Heart left ventricle (tissue), 16 donors: ENCODE measurements at places on chromosomes 2 and 18. TPM values are rescaled to one million over a fixed set of nuclear protein-coding genes. Genes with fewer than 3 reads are reported as not detected.

TMX3 gene
- total RNA-seq: 31.7 TPM

- no peak for DNase-seq
- H3K4me1 ChIP-seq: peaks cover 96% of the 10 kb centered on the region
- no peak overlapping the region for H3K4me3 ChIP-seq
- no peak overlapping the region for H3K27ac ChIP-seq
- H3K27me3 ChIP-seq: no peaks in the 10 kb centered on the region
Measured at GRCh38 chr2:101776172-101777043, 78.9 kb downstream of the MAP4K4 start.

DNA sequence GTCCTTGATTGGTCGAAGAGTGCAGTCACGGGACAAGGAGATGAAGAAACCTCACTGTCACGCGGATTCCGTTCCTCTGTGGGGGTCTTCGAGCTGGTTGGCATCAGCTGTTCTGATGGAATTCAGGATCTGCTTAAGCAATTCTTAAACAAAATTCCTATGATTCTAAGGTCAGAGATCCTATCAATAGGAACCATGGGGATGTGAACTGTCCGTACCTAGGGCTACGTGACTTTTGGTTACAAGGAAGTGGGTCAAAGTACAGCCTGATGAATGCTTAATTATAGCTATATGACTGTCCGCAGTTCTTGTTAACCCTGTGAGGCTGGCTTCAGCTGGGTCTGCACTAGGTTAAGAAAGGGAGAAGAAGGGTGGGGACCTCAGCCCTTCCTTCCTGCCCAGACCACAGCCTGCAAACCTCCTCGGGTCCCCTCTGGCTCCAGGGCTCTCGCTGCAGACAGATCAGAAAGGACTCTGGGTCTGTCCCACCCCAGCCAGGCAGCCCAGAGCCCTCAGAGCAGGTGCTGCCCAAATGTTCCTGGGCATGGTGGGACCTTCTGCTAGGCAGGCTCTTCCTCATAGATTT is 44.2 kb upstream of the TAF1B start:
- no peaks in the 10 kb centered on the region for H3K4me1 ChIP-seq
- no peak overlapping the region for H3K27ac ChIP-seq
- no peaks in the 10 kb centered on the region for H3K36me3 ChIP-seq
- no peaks in the 10 kb centered on the region for H3K27me3 ChIP-seq
- no peak overlapping the region for H3K4me3 ChIP-seq

GRCh38 chr2:32358111-32358482 is 1.3 kb downstream of the BIRC6 start:
- H3K27me3 ChIP-seq: no peaks in the 10 kb centered on the region
- peak overlapping the region; percentile 93 for H3K27ac ChIP-seq
- peaks cover 28% of the 10 kb centered on the region for H3K4me1 ChIP-seq
- no peaks in the 10 kb centered on the region for H3K36me3 ChIP-seq
- peak overlapping the region; percentile 94 for H3K4me3 ChIP-seq

DNA sequence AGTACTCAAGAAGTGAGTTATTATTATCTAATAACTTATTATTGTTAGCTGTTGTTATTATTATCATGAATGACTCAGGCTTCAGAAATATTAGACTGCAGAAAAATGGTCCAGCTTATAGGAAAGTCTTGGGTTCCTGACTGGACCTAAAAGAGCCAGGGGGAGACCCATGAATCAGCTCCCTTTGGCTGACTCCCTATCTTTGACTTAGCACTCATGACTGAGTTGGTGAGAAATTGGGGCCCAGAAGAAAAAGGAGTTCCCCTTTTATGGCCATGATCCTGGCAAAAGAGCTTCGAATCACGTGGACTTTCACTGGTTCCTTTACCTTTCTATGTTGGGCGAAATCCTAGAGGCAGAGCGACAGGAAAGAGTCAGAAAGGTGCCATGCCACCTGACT is 145.8 kb downstream of the MYO3B start:
- H3K4me3 ChIP-seq: no peak overlapping the region
- no peaks in the 10 kb centered on the region for H3K36me3 ChIP-seq
- H3K27ac ChIP-seq: no peak overlapping the region

- no peaks in the 10 kb centered on the region for H3K36me3 ChIP-seq
- H3K4me3 ChIP-seq: no peak overlapping the region
- H3K4me1 ChIP-seq: no peaks in the 10 kb centered on the region
- no peaks in the 10 kb centered on the region for H3K27me3 ChIP-seq
Measured at GRCh38 chr2:230324503-230324902, 2.5 kb upstream of the SP140L start.

- no peaks in the 10 kb centered on the region for H3K36me3 ChIP-seq
- no peaks in the 10 kb centered on the region for H3K27me3 ChIP-seq
- no peak overlapping the region for H3K4me3 ChIP-seq
- DNase-seq: no peak
- H3K27ac ChIP-seq: no peak overlapping the region
Measured at GRCh38 chr18:65608471-65608870, 142.3 kb upstream of the CDH7 start.

- DNase-seq: no peak
- H3K27me3 ChIP-seq: no peaks in the 10 kb centered on the region
- H3K27ac ChIP-seq: no peak overlapping the region
Measured at GRCh38 chr2:45477546-45477945, 133.5 kb downstream of the SRBD1 start.

KCNG2 gene
- total RNA-seq: not detected

- no peak overlapping the region for H3K27ac ChIP-seq
- no peaks in the 10 kb centered on the region for H3K27me3 ChIP-seq
- no peaks in the 10 kb centered on the region for H3K4me1 ChIP-seq
- DNase-seq: no peak
- no peaks in the 10 kb centered on the region for H3K36me3 ChIP-seq
Measured at GRCh38 chr2:204706939-204707338, 161.7 kb downstream of the PARD3B start.

GRCh38 chr18:5295231-5295920 is at the start of gene ZBTB14:
Gene ZBTB14 (minus strand): TSS chr18:5295726. CDS start chr18:5293246, 2,480 bp downstream.
- H3K4me3 ChIP-seq: peak within 1 kb of the TSS; percentile 94
- peak within 1 kb of the TSS; percentile 96 for H3K27ac ChIP-seq
- H3K4me1 ChIP-seq: no peaks in the 10 kb centered on the region

DNA sequence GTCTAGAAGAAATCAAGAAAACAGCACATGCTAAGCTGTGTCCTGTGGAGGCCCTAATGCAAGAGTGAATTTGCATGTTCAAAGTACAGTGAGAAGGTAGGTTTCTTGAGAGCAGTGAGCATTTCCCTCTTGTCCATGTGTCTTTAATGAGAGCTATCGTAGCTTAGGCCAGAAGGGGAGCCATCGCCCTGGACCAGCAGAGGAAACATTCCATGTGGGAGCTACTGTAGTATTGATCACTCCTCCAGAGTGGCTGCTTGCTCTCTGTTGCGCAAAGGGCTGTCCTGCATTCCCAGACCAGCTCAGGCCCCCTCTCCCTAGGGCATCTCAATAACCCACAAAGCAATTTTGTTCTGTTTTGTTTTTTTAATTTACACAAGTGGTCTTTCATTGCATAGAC is 950.1 kb downstream of the CNTNAP5 start:
- no peaks in the 10 kb centered on the region for H3K36me3 ChIP-seq
- no peak overlapping the region for H3K27ac ChIP-seq
- H3K4me3 ChIP-seq: no peak overlapping the region
- H3K4me1 ChIP-seq: no peaks in the 10 kb centered on the region

DNA sequence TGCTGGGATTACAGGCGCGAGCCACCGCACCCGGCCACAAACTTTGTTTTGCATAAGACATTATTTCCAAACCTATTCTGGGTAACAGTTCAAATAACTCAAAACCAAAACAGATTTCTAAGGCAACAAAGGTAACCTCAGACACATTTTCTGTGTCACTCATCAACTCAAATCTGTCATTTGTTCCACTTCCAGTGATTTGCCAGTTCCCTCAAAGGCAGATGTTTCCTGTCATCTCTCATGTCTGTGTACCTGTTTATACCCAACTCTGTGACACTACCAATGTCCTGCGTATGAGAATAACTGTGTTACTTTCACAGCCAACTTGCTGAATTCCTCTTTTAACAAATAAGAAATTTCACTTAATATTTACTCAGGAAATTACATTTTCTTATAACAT is 54.4 kb downstream of the SCN3A start:
- H3K4me1 ChIP-seq: no peaks in the 10 kb centered on the region
- no peak overlapping the region for H3K4me3 ChIP-seq
- DNase-seq: no peak
- no peaks in the 10 kb centered on the region for H3K36me3 ChIP-seq

DNA sequence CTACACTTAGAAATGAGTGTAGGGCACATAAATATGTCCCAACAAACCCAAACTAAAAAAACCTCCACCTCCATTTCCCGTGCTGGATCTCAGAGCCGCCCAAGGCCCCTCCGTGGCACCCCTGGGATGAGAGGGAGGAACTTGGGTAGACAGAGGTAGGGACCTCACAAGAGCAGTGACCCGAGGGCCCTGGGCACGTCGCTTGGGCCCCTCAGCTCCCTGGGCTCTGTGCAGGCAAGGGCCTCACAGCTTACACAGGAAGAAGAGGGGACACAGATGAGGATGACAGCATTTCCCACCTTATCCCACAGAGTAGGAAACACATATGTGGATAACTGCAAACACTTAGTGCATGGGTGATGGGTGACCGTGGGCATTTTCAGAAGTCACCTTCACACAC is 93.9 kb upstream of the TPO start:
- DNase-seq: no peak
- H3K4me3 ChIP-seq: no peak overlapping the region
- no peak overlapping the region for H3K27ac ChIP-seq
- H3K27me3 ChIP-seq: no peaks in the 10 kb centered on the region
- H3K4me1 ChIP-seq: no peaks in the 10 kb centered on the region

RGPD4 gene
- 0.11 TPM for total RNA-seq

GRCh38 chr2:220240641-220241040 is 613.2 kb downstream of the SLC4A3 start:
- H3K4me3 ChIP-seq: no peak overlapping the region
- H3K27me3 ChIP-seq: no peaks in the 10 kb centered on the region
- no peak overlapping the region for H3K27ac ChIP-seq
- H3K36me3 ChIP-seq: no peaks in the 10 kb centered on the region

RBM44 gene
- total RNA-seq: 0.94 TPM

DNA sequence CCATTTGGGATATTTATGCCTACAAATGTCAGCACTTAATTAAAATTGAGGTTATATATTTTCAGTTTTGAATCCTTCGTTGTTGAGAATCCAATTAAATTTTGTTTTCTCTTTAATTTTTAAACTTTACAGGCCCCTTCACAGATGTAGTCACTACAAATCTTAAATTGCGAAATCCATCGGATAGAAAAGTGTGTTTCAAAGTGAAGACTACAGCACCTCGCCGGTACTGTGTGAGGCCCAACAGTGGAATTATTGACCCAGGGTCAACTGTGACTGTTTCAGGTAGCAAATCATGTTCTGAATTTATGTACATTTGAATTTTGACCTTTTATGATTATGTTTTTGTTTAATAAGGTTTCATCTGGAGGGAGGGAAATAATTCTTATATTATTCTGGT is 17.9 kb downstream of the VAPA start:
- no peak overlapping the region for H3K27ac ChIP-seq
- H3K4me3 ChIP-seq: no peak overlapping the region
- no peaks in the 10 kb centered on the region for H3K27me3 ChIP-seq
- DNase-seq: no peak

NBAS gene
- total RNA-seq: 43.4 TPM

GRCh38 chr2:216503159-216503629 is 4.5 kb downstream of the RPL37A start:
- H3K27ac ChIP-seq: no peak overlapping the region
- peaks cover 4% of the 10 kb centered on the region for H3K4me1 ChIP-seq
- no peak for DNase-seq
- peaks cover 51% of the 10 kb centered on the region for H3K36me3 ChIP-seq
